Stimulated activated CD8-positive, alpha-beta memory T cell treated with anti-CD3 and anti-CD28 coated beads, Interleukin-15, amount 100 ng/mL, for 1 hour (primary cell): ENCODE measurements at places on chromosomes 5 and 9.

- DNase-seq: no peak
Measured at GRCh38 chr5:58015175-58015574, 444.7 kb downstream of the PLK2 start.

- no peak for DNase-seq
Measured at GRCh38 chr9:137742698-137743097, 123.9 kb downstream of the EHMT1 start.

- DNase-seq: no peak
Measured at GRCh38 chr9:107874137-107874536, 384.6 kb upstream of the KLF4 start.

DNA sequence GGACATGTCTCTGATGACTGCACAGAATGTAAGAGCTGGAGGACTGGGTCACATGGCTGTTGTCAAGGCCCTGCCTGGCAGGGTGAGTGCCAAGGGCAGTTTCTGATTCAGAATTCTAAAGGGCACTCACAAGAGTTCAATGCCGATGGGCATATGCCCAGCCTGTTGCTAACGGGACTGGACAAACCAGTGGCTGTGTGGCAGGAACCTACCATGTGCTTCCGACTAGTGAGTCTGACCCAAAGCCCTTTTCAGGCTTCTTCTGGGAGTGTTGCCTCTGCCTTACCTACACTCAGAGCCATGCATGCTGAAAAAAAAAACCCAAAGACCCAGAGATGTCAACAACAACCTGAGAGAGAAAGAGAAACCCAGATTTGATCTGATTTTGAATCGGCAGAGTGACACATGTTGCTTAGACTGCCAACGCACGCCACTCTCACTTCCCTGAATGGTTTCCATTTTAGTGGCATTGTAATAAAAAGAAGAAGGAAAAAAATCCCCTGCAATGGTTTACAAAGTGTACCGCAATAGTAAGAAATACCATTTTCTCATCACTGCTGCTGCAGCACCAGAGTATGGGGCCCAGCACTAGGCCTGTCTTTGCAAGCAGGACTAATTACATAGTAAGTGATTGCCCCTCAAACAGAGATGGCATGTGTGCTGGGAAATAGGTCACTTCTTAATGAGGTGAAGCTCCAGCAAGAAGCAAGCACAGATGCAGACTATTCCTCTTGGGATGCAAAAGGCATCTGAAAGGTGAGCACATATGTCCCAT, 194.3 kb downstream of the PALM2AKAP2 start:
- DNase-seq: no peak

DNA sequence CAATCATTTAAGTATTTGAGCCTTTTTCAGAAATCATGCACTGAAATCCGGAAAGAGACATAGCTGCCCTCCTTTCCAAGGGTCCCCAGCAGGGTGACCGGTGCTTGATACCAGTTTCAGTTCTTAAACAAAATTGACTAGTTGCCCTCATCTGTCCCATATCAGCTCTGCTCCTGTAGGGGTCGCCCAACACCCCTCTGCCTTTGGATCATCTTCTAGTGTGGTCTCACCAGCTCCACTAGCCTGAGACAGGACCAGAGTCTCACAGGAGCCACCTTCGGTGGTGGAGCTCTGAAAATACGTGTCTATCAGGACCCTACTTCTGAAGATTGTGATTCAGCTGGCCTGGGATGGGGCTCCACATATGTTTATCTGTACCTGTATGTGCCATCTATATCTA, 428.2 kb downstream of the ENC1 start:
- DNase-seq: no peak

- peak; percentile 9 for DNase-seq
Measured at GRCh38 chr5:38265546-38266179, 7.3 kb downstream of the EGFLAM start.

DNA sequence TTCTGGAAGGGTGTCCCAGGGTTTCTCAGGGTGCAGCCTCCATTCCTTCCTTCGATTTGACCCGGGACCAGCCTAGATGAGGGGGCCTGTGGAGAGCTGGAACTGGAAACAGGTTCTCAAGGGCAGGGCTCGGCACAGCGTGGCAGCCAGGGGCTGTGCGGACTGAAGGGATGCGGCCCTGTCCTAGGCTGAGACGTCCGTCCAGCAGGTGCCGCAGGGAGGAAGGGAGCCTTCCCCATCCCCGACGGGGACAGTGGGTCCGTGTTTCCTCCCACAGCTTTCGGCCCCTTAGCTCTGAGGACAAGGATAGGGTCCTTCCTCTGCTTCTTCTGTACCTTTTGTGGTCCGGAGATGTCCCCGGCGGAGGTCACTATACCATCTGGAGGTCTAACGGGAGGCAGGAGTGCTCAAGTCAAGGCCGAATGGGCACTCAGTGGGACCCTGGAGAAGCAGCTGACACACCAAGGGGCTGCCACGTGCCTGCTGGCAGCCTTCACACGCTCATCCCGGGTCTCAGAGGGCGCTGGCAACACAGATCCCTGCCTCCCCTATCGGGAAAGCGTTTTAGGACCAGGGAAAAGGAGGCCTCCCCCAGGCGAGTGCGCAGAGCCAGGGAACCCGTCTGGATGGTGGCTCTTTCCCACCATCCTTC, 49.9 kb downstream of the USP20 start:
- no peak for DNase-seq

DNA sequence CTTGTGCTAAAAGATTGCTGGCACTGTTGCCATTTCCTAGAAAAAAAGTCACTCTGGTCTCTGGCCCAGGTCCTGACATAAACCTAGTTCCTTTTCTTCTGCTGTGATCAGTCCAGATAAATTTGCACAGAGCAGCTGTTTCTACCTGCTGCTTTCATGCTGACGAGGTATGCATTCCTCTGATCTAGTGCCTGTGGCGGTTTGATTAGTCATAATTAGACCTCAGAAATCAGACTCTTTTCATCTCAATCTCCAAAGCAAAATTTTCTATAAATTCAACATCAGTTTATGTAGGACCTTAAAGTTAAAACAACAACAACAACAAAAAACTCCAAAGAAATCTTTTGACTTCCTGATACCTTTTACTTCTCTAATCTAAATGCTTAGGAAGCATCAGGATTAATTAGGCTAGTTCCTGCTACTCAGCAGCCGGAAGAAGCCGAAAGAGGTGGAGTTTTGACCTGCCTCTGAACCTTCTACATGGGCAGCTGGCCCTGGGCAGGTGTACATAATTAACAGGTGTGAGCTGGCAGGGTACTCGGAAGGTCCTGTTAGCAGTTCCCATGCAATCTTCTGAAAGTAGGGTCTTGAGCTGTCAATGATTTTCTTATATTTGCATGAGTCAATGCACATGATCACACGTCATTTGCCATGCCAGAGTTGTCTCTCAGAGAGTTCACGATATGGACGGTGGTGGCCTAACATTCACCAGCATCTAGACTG, 83.3 kb upstream of the CCDC112 start:
- DNase-seq: no peak

DNA sequence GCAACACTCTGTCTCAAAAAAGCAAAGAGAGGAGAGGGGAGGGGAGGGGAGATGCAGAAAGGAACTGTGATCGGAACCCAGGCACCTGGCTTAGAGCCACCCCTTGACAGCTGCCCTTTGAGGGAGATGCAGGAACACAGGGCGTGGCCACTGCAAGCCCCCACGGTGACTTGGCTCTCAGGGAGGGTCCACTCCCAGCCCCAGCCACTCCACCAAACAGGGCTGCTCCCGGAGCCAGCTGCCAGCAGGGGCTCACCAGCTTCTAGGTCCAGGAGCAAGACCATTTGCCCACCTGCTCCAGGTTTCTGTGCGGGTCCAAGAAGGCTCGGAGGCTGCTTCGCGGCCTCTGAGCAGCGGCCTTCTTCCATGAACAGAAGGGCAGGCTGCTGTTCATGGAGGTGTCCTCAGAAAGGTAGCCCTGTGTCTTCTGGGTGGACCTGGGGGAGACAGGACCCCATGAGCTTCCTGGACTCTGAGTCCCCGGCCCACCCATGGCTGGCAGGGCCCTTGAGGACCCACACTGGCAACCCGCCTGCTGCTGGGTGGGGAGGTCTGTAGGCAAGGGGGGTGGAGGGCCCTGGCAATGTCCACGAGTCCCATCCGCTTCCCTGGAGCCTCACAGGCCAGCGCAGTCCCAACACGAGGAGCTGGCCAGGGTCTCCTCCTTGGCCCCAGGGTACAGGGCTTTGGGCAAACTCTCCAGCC, 7.9 kb downstream of the C9orf50 start:
- no peak for DNase-seq
